Stimulated activated naive CD4-positive, alpha-beta T cell (primary cell): ENCODE measurements at places on chromosomes 2 and 18.

GRCh38 chr2:36952748-36953197, 13.6 kb downstream of the STRN start:
- DNase-seq = no peak

DNA sequence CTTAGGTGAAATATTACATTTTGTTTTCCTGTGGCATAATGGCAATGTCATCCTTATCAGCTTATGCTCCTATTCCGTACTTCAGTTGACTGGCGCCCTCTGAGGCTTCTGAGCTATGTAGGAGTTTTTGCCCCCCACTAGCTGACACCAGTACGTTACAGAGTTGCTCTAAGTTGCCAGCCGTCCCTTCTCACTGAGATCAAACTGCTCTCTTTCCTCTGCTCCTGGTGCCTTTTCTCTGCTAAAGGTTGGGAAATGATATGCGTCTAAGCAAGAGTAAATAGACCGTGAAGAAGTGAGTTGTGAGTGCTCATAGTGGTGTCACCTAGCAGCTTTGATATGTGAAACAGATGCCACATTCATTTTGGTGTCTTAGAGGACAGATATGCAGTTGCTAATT, 99.2 kb downstream of the RAPGEF4 start:
- no peak for DNase-seq

DNA sequence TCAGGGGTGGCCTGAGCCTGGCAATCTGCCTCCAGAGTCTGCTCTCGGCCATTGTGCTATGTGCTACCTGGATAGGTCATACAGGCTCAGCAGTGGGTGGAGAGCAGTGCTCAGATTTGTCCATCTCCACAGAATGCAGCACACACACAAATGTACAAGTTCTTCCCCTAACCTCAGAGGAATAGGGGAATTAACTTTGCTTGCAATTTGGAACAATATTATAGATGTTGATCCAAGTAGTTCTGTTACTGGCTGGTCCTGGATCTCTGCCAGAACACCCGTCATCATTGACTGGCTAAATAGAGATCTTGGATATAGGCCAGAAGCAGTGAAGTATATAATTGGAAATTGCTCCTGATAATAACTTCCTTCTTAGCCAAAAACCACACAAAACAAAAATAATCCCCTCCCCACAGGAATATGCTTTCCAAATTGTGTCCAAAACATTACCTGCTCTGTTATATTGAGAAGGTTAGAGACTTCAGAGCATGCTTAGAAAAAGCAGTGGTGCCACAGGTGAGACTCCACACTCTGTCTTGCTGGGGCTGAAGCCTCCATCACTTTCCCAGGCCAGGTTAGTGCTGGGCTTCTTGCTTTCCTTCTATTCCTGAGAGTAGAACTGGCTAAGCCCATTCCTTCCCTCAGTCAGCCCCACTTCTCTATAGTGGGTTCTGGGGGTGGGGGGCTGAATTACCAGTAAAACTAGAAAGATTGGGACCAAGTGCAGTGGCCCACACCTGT, 38.8 kb downstream of the NCAPH start:
- DNase-seq = no peak

DNA sequence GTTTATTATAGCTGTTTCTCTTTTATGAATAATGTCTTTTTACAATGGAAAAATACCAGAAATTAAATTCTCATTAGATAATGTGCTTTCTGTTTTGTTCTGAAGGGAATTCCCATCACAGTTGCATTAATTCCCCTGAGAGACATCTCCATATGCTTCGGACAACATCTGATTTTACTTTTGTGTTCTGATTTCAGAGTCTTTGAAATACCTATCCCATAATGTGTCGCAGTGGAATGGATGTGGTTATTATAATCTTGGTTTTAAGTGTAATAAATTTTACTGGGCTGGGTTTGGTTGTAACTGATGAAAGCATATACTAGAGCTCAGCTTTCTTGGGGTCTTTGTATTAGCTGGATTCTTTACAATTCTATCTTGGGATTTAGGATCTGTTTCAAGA, 12.5 kb downstream of the SPTBN1 start:
- DNase-seq = no peak

- DNase-seq = no peak
Observed at GRCh38 chr2:36800381-36800780, 103.9 kb downstream of the VIT start.
